ENCODE measurements at places on chromosomes 7 and 10. TPM values are rescaled to one million over a fixed set of nuclear protein-coding genes. Genes with fewer than 3 reads are reported as not detected.
A peak's percentile ranks its signal among the peaks of the same experiment; 100 is the strongest.

GRCh38 chr10:114485696-114486400, 81.5 kb upstream of the AFAP1L2 start:
- no peak overlapping the region for H3K27ac ChIP-seq
- H3K36me3 ChIP-seq, result peaks cover 25% of the 10 kb centered on the region
- H3K4me1 ChIP-seq, result peaks cover 30% of the 10 kb centered on the region

DNA sequence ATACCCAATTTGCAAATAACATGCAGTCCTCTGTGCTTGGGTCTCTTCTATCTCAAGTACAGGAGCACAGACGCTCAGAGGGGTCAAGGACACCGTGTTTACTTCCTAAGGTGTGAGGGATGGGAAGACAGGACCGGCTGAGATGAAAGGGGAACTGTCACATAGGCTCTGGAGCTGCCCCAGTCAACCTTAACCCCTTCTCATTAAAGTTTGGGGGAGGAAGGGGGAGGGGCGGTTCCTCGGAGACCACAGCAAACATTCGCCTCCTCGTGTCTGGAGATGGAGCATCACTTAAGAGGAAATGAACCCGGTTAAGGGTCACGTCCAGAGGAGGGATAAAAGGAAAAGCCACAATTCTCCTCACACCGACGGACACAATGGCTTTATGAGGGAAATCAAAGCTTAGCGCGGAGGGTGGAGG, 1.1 kb downstream of the SH3PXD2A start:
- peaks cover 32% of the 10 kb centered on the region for H3K4me1 ChIP-seq
- H3K27me3 ChIP-seq, result peaks cover 43% of the 10 kb centered on the region
- H3K4me3 ChIP-seq, result peak overlapping the region; percentile 84
- no peaks in the 10 kb centered on the region for H3K36me3 ChIP-seq

DNA sequence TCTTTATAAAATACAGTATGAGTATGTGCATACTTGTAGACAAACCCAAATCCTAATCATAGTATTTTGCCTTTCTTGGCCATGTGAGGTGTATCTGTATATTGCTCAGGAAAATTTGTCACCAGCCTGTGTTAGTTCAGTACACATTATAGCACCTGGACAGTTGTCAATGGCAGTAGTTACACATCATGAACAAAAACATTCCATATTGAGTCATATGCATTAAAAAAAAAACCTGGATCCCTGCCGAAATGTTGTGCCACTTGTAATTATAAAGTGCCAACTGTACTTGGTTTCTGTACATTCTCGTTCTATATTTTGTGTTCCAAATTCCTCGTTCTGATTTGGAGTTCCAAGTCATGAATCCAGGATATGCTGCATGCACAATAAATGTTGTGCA, 410.4 kb downstream of the INHBA start:
- peaks cover 3% of the 10 kb centered on the region for H3K36me3 ChIP-seq
- no peak overlapping the region for H3K4me3 ChIP-seq
- H3K27me3 ChIP-seq, result peaks cover 27% of the 10 kb centered on the region
- no peak overlapping the region for H3K27ac ChIP-seq
- H3K4me1 ChIP-seq, result peaks cover 8% of the 10 kb centered on the region

DNA sequence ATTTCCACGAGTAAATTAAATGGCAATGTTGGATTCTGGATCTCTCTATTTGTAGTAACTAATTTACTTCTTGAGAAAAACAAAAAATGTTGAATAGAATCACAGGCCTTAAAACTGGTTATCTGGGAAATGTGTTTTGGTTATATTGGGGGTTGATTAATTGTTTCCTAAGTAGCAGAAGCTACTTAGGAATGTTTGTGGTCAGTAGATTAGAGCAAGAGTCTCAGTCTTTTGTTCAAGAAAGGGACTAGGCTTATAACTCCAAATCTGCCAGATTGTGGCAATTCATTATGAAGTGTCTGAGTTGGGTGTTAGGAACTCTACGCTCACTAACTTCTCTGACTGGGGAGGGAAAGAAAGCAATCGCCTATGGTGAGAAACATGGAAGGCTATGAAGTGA, 244.3 kb upstream of the PHYHIPL start:
- DNase-seq, result no peak
- H3K36me3 ChIP-seq, result no peaks in the 10 kb centered on the region

DNA sequence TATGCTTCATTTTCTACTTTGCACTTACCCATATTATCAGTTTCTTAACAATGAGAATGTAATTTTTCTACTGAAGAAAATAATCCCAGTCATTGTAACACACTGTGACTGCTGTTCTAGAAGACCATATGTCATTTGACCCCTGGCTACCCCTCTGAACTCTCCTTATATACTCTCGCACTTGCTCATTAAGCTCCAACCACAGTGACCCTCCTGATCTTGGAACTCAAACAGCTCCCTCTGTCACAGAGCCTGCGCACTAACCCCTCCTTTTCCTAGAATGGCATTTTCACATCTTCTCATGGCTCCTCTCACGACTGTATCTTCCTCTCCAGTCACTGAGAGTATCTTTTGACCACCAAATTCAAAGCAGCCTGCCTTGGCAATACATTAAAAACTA, 169.7 kb downstream of the CACNA2D1 start:
- no peak overlapping the region for H3K4me3 ChIP-seq
- no peaks in the 10 kb centered on the region for H3K36me3 ChIP-seq
- peaks cover 19% of the 10 kb centered on the region for H3K4me1 ChIP-seq
- DNase-seq, result no peak
- no peak overlapping the region for H3K27ac ChIP-seq

DNA sequence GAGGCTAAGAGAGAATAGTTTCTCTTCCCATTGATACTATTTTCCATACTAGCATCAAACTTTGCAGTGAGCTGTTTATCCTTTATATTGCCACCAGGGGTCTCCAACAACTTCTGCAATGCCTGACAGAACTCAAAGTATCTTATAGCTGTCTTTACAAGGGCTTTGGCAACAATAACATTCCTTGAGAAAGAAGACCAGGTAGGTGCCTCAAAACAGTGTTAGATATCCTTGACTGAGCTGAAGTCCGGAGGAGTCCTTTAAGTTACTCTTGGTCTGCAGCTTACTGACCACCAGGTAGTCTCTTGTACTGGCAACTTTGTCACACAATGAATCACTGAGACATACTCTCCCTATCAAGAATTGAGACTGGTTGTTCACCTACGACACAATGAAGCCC, 30.0 kb upstream of the TES start:
- no peaks in the 10 kb centered on the region for H3K4me1 ChIP-seq
- H3K4me3 ChIP-seq, result no peak overlapping the region
- no peak for DNase-seq
- H3K27ac ChIP-seq, result no peak overlapping the region
- peaks cover 11% of the 10 kb centered on the region for H3K27me3 ChIP-seq
- peaks cover 1% of the 10 kb centered on the region for H3K36me3 ChIP-seq

- H3K27ac ChIP-seq, result no peak overlapping the region
- H3K4me1 ChIP-seq, result no peaks in the 10 kb centered on the region
- H3K4me3 ChIP-seq, result no peak overlapping the region
- no peak for DNase-seq
- H3K36me3 ChIP-seq, result peaks cover 48% of the 10 kb centered on the region
- H3K27me3 ChIP-seq, result peaks cover 47% of the 10 kb centered on the region
These were observed 182.2 kb downstream of the SPAG6 start for GRCh38 chr10:22527520-22527919.

- H3K27me3 ChIP-seq, result no peaks in the 10 kb centered on the region
- no peak for DNase-seq
- peak overlapping the region; percentile 84 for H3K27ac ChIP-seq
- peaks cover 33% of the 10 kb centered on the region for H3K4me1 ChIP-seq
- H3K4me3 ChIP-seq, result no peak overlapping the region
These were observed 99.0 kb downstream of the SH3PXD2A start for GRCh38 chr10:103756277-103756869.

DNA sequence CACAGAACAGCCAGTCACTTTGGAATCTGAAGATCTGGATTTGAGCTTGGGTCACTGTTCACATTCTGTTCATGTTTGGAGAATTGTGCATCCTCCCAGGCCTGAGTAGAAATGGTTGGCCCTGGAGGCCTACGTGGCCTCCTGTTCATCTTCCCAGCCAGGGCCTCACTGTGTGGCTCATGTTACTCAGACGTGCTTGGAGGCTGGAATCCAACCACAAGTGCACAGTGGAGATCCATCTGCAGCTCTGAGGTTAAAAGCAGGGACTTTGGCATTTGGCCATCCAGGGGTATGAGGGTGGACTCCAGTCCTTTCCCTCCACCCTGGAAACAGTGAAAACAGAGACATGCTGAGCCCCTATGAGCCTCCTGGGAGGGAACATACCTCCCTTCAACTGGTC, 709.0 kb upstream of the IGFBP3 start:
- no peak for DNase-seq
- H3K27ac ChIP-seq, result no peak overlapping the region
- peaks cover 25% of the 10 kb centered on the region for H3K4me1 ChIP-seq
- H3K36me3 ChIP-seq, result no peaks in the 10 kb centered on the region

GRCh38 chr10:105148921-105149320, 507.8 kb downstream of the SORCS3 start:
- H3K27me3 ChIP-seq, result no peaks in the 10 kb centered on the region
- H3K4me1 ChIP-seq, result peaks cover 4% of the 10 kb centered on the region
- no peak overlapping the region for H3K4me3 ChIP-seq
- H3K36me3 ChIP-seq, result no peaks in the 10 kb centered on the region
- no peak for DNase-seq
- no peak overlapping the region for H3K27ac ChIP-seq

- no peak for DNase-seq
- peaks cover 67% of the 10 kb centered on the region for H3K4me1 ChIP-seq
- no peaks in the 10 kb centered on the region for H3K27me3 ChIP-seq
These were observed 234.5 kb downstream of the PARD3 start for GRCh38 chr10:34580643-34581042.

GRCh38 chr7:18494821-18495408, 634 bp upstream of the HDAC9 start:
- no peaks in the 10 kb centered on the region for H3K36me3 ChIP-seq
- H3K4me1 ChIP-seq, result peaks cover 58% of the 10 kb centered on the region
- no peak for DNase-seq
- peak overlapping the region; percentile 79 for H3K4me3 ChIP-seq

DNA sequence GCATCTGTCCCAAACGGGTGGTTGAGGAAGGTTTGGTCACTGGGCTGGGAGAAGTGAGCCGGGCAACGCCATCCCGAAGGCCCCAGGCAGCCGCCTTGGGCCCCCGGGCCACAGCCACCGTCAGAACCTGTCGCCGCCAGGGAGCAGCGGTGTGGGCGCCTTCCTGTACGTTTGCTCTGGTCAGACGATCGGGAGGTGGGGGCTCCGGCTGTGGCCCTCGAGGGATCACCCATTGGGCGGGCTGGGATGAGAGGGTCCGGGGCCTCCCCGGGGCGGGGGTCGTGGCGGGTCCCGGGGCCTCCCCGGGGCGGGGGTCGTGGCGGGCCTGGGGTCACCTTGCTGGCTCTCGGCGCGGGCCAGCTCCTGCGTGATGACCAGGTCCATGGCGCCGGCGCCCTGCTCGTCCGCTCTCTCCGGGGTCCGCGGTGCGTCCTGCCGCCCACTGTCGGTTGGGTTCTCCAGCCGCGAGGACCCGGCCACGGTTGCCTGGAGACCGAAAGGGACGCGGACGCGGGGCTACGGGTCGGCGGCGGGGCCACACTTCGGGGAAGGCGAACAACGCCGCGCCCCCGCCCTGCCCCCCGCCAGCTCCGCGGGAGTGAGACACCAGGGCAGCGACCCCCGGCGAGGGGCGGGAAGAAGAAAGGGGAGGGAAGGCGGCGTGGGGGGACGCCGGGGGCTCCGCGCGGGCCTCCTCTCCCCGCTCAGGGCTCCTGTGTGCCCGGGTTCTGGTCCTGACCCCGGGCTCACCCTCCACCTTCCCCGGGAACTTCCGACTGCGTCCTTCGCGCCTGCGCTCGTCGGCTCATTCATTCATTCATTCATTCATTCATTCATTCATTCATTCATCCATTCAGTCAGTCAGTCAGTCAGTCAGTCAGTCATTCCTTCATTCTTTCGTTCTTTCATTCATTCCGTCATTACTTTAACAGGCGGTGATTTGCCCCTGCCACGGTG, at the start of gene CFAP46:
TSS of gene CFAP46 (minus strand) at position 470 of the 957 bp plus-strand sequence. CDS start at position 384, 86 bp downstream.
- peak; percentile 77 for DNase-seq
- H3K27ac ChIP-seq, result peak within 1 kb of the TSS; percentile 67
- peaks cover 4% of the 10 kb centered on the region for H3K4me1 ChIP-seq
- H3K4me3 ChIP-seq, result peak within 1 kb of the TSS; percentile 83
- peaks cover 3% of the 10 kb centered on the region for H3K27me3 ChIP-seq

DNA sequence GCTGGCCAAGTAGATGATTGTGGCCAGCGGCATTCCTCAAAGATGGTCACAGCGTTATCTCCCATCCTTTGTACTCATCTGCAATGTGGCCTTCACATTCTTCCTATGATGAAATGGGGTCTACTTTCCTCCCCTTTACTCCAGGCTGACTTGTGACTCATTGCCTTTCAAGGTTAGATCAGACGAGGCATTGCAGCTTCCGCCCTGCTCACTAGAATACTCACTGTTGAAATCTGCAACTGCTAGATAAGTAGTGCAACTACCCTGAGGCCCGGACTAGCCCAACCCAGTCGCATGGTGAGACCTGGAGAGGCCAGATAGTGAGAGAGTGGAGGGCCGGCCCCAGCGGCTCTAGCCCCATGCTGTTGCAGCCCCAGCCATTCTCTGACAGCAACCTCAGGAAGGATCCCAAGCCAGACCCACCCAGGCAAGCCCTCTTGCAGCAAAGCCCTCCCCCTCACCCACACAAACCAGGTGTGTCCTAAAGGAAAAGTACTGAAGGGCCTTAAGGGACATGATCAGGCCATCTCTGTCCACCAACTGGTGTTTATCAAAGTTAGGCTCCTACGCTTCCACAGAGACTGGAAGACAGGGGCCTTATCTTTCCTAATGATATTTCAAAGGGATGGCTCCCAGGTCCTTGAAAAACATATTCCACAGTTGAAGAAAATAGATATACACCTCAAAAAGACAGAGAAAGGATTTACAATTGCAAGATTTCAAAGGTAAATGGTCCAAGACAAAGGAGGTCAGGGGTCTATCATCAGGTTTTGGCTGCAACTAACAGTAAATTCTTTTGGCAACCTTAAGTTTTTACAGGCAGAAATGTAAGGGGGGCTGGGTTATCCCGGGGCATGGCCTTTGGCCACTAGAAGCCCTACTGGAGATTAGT, 107.2 kb upstream of the TRIM24 start:
- DNase-seq, result no peak
- H3K4me3 ChIP-seq, result no peak overlapping the region
- peaks cover 21% of the 10 kb centered on the region for H3K36me3 ChIP-seq
- peaks cover 6% of the 10 kb centered on the region for H3K4me1 ChIP-seq
- H3K27ac ChIP-seq, result no peak overlapping the region

DNA sequence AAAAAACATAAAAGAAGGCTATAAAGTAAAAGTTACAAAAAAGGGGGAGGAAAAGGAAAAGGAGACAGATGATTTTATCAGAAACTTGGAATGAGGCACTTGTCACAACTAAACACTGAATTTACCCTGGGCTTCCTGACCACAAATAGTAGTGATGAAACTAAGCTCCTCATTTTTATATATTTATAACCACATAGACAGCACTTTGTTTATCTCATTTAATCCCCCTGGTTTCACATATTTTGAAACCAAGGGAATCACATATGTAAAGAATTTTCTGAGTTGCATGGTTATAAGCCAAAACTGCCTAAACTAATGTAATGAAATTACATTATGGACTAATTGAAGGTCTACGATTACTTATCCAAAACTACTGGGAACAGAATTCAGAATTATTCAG, 39.6 kb upstream of the MET start:
- no peaks in the 10 kb centered on the region for H3K27me3 ChIP-seq
- H3K27ac ChIP-seq, result no peak overlapping the region
- 0 out of 2 replicates have a peak, but pooled peaks cover 3% of the 10 kb centered on the region for H3K4me1 ChIP-seq
- no peak overlapping the region for H3K4me3 ChIP-seq
- no peak for DNase-seq
- no peaks in the 10 kb centered on the region for H3K36me3 ChIP-seq

Gene NUTM2D
- 1.6 TPM for total RNA-seq

Gene CYP26A1
- 3.1 TPM for total RNA-seq

Gene MRLN
- total RNA-seq, result not detected

Gene SFRP4
- total RNA-seq, result 0.24 TPM

Gene PVRIG
- 0.55 TPM for total RNA-seq

Gene GHRHR
- 4.0 TPM for total RNA-seq

Gene IFIT3
- 0.42 TPM for total RNA-seq

Gene C7orf33
- total RNA-seq, result not detected

Gene GIMAP8
- 0.09 TPM for total RNA-seq

All from WTC11 (cell line).